ENCODE measurements at places on chromosomes 16 and 17. TPM values are rescaled to one million over a fixed set of nuclear protein-coding genes. Genes with fewer than 3 reads are reported as not detected.

ITGAD gene
- not detected for total RNA-seq

NPIPA5 gene
- total RNA-seq: 8.0 TPM

CD300LB gene
- not detected for total RNA-seq

CASKIN1 gene
- total RNA-seq: 0.24 TPM

KCTD19 gene
- total RNA-seq: 2.6 TPM

ZG16 gene
- total RNA-seq: not detected

DNA sequence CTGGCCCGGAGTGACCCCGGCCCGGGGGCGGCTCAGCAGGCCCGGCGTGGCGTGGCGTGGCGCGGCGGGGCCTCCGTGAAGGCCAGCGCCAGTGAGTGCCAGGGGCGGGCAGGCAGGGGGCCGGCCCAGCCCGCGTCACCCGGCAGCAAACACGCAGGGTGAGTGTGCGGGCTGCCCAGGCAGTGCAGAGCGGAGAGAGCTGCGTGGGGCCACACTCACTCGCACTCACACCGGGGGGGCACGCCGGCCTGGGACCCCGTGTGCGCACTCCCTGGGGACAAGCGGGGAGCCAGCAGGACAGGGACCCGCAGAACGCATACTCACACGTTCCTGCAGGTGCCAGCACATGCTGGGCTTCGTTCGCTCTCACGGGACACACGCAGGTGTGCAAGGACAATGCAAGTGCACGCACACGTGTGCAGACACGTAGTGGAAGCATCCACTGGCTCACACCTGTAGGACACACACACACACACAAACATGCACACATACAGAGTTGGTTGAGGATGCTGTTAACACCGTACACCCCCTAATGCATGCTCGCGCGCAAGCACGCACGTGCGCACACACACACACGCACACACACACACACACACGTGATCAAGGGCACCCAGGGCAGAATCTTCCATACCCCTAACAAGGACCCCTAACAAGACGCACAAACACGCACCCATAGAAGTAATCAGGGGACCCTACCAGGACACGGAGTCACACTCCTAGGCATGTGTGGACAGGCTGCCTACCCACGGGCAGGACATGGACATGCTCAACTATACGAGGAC is 7.7 kb downstream of the USP6 start:
- no peak for DNase-seq

- no peak for DNase-seq
Measured at GRCh38 chr17:36695082-36695481, 93.7 kb downstream of the MRM1 start.

DNA sequence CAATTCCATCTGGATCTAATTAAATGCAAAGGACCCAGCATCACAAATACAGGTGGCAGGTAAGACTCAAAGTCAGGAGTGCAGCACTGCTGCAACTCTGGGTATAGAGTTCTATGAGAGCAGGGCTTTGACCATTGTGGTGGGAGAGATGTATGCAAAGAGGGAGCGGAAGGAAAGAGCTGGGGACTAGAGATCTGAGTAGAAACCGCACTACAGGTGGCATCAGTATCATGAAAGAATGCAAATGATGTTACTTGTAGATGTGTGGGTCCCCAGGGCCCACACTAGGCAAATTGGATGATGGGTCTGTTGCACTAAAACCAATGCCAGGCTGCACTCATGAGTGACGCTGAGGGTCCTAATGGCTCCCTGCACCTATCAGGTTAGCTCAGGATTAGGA is 287.1 kb upstream of the ASIC2 start:
- no peak for DNase-seq

DNA sequence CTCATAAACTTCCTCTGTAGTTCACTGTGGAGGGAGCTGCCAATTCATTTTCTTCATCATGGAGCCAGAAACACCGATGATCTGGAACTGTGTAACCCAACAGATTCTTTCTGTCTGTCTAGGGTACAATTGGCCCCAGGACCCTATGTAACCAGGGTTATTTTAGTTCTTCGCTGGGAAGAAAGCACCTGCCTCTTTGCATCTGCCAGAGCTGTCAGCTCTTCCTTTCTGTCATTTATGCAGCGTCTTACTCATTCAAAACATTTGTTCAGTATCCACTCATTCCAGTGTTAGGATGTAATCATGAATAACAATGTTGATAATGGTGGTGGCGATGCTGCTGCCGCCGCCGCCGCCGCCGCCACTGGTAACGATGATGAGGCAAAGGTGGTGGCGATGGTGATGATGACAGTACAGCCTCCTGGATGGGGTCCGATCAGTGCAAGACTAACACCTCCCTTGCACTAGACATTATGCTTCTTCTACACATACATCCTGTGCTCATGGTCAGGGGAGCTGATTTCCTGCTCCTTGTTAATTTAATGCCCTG is 46.1 kb downstream of the IRX5 start:
- DNase-seq: no peak

DNA sequence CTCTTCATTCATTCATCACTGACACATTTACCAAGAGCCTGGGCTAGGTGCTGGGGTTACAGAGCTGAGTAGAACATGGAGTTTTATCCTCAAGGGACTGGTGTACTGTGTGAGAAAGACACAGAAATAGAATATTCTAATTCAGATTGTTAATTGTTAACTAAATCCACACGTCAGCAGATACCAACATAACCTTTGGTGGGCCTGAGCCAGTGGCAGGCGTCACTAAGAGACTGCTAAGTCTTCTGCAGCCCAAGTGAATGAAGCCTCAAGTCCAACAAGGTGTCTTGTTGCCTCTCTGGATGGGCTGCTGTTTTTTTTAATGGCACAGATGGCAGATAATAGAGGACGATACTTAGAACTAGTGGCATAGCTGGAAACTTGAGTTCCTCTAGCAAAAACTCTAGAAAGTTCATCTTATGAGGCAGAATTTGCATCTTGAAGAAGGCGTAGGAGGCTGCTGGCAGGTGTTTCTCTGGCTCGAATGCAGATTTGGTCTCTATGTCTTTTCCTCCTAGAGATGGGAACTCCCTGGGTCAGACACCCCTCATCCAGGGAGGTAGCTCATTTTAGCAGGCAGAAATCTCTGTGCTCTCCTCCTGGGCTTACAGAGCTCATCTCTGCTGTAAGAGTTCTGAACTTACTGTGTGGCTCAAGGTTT is 179.5 kb downstream of the NTN1 start:
- no peak for DNase-seq

GRCh38 chr16:85231959-85232358 is 119.7 kb upstream of the CIBAR2 start:
- DNase-seq: no peak

DNA sequence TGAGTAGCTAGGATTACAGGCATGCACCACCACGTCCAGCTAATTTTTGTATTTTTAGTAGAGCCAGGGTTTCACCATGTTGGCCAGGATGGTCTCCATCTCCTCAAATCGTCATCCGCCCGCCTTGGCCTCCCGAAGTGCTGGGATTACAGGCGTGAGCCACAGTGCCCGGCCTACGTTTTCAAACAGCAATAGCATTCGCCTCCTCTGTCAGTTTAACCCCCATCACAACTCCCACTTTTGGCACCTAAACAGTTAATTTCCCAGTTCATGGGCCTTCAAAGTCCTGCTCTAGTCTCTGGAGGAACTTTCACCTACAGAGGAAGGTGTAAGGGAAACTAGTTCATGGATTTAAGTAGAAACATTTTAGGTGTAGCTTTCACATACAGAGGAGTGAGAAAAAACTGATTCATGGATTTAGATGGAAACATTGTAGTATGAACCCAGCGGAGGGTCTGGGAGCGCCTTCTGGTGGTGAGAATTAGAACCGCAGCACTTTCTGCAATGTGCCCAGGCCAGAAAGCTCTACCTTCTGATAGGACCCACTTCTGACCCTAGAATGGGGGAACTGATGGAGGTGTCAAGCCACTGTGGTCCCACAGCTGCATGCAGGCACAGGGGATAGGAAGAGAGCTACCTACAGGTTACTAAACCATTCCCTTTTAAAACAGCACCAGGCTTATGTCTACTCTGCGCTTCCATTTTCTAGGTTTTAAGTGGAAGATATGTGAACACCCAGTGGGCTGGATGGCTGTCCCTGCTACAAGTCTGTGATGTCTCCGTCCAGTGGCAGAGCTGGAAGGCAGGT is 12.0 kb upstream of the MEOX1 start:
- DNase-seq: peak; percentile 73

GRCh38 chr16:15031179-15031578 is 24.7 kb downstream of the NTAN1 start:
- DNase-seq: no peak

GRCh38 chr16:30561089-30561816 is 3.1 kb upstream of the ZNF764 start:
- DNase-seq: peak; percentile 52

DNA sequence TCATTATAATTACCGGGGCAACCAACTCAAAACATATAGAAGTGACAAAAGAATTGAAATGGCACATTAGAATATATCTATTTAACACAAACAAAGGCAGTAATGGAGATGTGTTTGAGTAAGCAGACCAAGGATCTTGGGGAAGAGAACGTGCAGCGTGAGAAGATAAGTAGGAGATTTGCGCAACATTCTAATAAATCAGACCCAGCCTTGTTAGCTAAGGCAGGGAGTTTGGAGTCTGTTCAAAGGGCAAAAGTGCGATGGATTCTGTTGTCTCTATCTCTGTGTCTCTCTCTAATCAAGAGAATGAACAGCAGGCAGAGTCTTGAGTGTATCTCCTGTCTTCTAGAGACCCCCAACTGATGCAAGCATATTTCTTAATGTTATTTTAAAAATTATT is 55.0 kb upstream of the FA2H start:
- no peak for DNase-seq

DNA sequence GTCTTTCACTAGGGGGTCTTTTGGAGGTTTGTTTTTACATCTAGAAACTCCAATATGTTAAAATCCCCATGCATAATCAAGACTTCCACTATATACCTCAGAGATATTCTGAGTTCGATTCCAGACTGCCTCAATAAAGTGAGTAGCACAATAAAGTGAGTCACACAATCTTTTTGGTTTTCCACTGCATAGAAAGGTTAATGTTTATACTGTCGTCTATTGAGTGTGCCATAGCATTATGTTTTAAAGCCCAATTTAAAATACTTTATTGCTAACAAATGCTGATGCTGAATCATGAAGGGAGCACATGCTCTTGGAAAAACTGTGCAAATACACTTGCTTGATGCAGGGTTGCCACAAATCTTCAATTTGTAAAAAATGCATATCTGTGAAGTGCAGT is 227.5 kb upstream of the ZFHX3 start:
- no peak for DNase-seq

Measured in thyroid gland (tissue), 4 donors.